Mammary microvascular endothelial cell (primary cell): ENCODE measurements at places on chromosomes 11 and 22. TPM values are rescaled to one million over a fixed set of nuclear protein-coding genes. Genes with fewer than 3 reads are reported as not detected.

DDTL gene
- 0.39 and 0.60 TPM in 2 replicates for total RNA-seq

OR56A5 gene
- total RNA-seq, result not detected in 2 replicates

PRG3 gene
- total RNA-seq, result not detected in 2 replicates

OR5J2 gene
- total RNA-seq, result not detected in 2 replicates

LSP1 gene
- 0.20 TPM in 1 of 2 replicates, not detected in the other for total RNA-seq

RIBC2 gene
- total RNA-seq, result 0.84 and 2.1 TPM in 2 replicates

MCHR1 gene
- total RNA-seq, result not detected in 2 replicates

ASRGL1 gene
- 24.5 and 40.0 TPM in 2 replicates for total RNA-seq

PAMR1 gene
- 0.07 and 0.10 TPM in 2 replicates for total RNA-seq

CSNK2A3 gene
- total RNA-seq, result 1.2 and 1.5 TPM in 2 replicates

RIMBP3C gene
- total RNA-seq, result 0.05 TPM in 1 of 2 replicates, not detected in the other

DGAT2 gene
- 0.44 and 2.5 TPM in 2 replicates for total RNA-seq

TMEM109 gene
- 198 and 201 TPM in 2 replicates for total RNA-seq

SOX10 gene
- not detected in 2 replicates for total RNA-seq

GPHA2 gene
- not detected in 2 replicates for total RNA-seq

CCDC179 gene
- total RNA-seq, result not detected in 2 replicates

CRY2 gene
- total RNA-seq, result 5.1 and 6.7 TPM in 2 replicates

HEPHL1 gene
- not detected in 2 replicates for total RNA-seq

MRGPRX4 gene
- not detected in 2 replicates for total RNA-seq

MSANTD2 gene
- total RNA-seq, result 8.6 and 9.1 TPM in 2 replicates

CRYBB2 gene
- not detected in 2 replicates for total RNA-seq

OR52I2 gene
- total RNA-seq, result not detected in 2 replicates

FAM118A gene
- total RNA-seq, result 5.6 and 7.7 TPM in 2 replicates

VWA5A gene
- total RNA-seq, result 4.8 and 5.8 TPM in 2 replicates

SAA1 gene
- not detected in 2 replicates for total RNA-seq

LRRC55 gene
- total RNA-seq, result under 0.01 and 0.07 TPM in 2 replicates

ADM gene
- total RNA-seq, result 99.9 and 103 TPM in 2 replicates

SAA4 gene
- not detected in 2 replicates for total RNA-seq

ANKK1 gene
- total RNA-seq, result 0.05 TPM in 1 of 2 replicates, not detected in the other

FZD4 gene
- 140 and 151 TPM in 2 replicates for total RNA-seq

FBXO3 gene
- 23.0 and 29.2 TPM in 2 replicates for total RNA-seq

CYP2D6 gene
- total RNA-seq, result not detected in 2 replicates

SLC7A4 gene
- not detected in 2 replicates for total RNA-seq

C11orf52 gene
- total RNA-seq, result 0.49 and 0.80 TPM in 2 replicates

OR5P2 gene
- total RNA-seq, result not detected in 2 replicates

PSMD13 gene
- total RNA-seq, result 204 and 227 TPM in 2 replicates

PHETA2 gene
- total RNA-seq, result 12.5 and 14.0 TPM in 2 replicates

PHF5A gene
- total RNA-seq, result 60.4 and 77.1 TPM in 2 replicates

CASP1 gene
- 29.9 and 36.4 TPM in 2 replicates for total RNA-seq

VSIG2 gene
- 0.07 and 0.44 TPM in 2 replicates for total RNA-seq

MMP8 gene
- not detected in 2 replicates for total RNA-seq

TH gene
- 0.20 TPM in 1 of 2 replicates, not detected in the other for total RNA-seq

GPR83 gene
- not detected in 2 replicates for total RNA-seq

C11orf16 gene
- not detected in 2 replicates for total RNA-seq

ZNF74 gene
- 6.9 and 7.8 TPM in 2 replicates for total RNA-seq

C22orf31 gene
- not detected in 2 replicates for total RNA-seq

NTM gene
- total RNA-seq, result 0.40 and 2.5 TPM in 2 replicates

TIMM8B gene
- total RNA-seq, result 54.6 and 67.4 TPM in 2 replicates
